ENCODE measurements at places on chromosomes 1 and 21.

- no peak for DNase-seq
Observed at GRCh38 chr1:38786040-38786436, 73.5 kb downstream of the RRAGC start.

DNA sequence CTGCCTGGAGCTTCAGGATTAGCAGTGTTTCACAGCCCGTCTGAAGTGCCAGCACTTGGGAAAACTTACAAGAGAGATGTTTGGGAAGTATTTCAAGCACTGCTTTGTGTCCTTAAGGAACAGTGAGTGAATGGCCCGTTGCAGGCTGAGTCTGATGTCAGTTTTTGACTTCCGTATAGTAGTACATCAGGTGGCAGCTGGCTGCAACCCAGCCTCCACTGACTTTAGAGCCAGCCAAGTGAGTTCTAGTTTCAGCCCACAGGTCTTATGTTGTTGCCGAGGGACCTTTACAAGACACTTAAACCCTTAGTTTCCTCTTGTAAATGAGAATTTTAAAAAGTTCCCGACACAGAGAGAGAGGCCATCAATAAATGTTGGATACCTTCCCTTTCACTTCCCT, 35.0 kb downstream of the UCK2 start:
- no peak for DNase-seq

- no peak for DNase-seq
Observed at GRCh38 chr1:185325413-185325812, 8.4 kb upstream of the IVNS1ABP start.

GRCh38 chr1:215606564-215607168, 39.6 kb downstream of the KCTD3 start:
- DNase-seq: no peak

DNA sequence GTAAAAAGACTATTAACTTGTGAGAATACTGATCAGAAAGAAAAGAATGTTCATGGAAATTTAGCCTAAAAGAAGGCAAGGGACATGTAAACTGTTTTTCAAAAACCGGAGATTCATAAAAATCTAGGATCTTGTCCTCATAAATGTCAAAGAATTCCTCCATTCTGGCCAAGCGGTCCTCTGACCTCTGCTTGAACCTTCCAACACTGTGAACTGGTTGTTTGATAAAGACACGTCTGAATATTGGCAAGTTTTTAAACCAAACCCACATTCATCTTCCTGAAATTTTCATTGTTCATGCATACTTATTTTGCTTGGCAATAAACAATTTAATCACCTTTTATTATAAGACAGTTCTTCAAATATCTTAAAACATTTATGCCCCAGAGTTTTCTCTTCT, 19.8 kb downstream of the ASPM start:
- DNase-seq: no peak

DNA sequence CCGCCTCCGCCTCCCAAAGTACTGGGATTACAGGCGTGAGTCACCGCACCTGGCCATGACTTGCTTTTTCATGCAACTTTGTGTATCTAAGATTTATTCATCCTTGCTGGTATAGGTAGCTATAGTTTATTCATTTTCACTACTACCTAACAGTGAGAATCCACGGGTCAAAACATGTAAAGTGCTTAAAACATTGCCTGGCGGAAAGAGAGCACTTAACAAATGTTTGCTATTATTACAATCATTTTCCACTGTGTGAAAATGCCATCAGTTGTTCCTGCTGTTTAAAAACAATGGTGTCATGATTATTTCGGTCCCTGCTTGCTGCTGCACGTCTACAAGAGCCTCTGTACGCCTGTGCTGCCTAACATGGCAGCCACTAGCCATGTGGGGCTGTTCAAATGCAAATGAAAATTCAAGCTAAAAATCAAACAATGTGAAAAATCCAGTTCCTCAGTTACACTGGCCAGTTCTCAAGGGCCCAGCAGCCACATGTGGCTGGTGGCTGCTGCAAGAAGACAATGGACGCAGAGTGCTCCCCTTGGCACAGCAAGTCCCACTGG, 65.1 kb downstream of the CLSTN1 start:
- no peak for DNase-seq

- DNase-seq: no peak
Observed at GRCh38 chr1:21537511-21537931, 28.3 kb downstream of the ALPL start.

DNA sequence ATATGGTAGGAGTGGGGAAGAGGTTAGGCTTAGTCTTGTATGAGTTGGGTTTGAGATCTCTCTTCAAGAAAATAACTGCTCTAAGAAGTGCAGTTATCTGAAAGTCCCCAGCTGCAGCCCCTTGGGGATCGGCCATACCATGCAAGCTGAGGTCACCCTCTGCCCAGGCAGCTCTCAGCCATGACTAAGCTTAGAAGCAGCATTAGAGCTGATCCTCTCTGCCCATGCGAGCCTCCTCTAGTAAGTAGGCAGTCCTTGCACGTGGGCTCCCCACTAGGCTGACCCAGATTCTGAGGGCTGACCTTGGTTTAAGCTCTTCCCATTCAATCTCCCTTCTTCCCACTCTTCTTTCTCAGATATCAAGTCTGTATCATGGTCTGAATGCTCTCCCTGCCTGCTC, 121.0 kb upstream of the UBE2U start:
- no peak for DNase-seq

DNA sequence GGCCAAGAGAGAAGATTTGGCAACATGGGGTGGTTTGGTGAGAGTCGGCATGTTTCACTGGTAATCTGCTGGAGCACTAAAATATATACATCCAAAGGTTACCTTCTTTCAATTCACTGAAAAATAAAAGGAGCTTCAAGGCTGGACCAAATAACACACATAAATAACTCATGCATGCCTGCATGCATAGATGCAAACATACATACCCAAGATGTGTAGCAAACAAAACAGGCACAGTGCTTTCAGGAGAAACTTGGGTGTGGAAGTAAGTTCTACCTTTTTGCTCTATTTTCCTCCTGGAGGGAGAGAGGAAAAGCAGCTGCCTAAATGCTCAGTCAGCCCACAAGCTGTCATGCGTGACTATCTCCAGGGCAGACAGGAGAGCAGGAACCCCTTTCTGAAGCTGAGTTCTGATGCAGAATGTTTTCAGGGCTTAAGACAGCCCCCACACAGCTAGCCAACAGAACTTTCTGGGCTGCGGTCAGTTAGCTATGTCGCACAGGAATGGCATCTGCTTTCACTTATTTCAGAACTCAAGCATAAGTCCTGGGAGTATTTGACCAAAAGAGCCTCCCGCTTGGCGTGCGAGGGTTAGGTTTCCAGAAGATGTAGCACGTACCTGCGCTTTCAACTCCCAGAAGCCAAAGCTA, 166.2 kb downstream of the TOMM20 start:
- DNase-seq: peak; percentile 100

- DNase-seq: no peak
Observed at GRCh38 chr1:17117451-17118265, 1.6 kb downstream of the PADI2 start.

GRCh38 chr1:46455951-46456350, 33.7 kb upstream of the DMBX1 start:
- DNase-seq: no peak

DNA sequence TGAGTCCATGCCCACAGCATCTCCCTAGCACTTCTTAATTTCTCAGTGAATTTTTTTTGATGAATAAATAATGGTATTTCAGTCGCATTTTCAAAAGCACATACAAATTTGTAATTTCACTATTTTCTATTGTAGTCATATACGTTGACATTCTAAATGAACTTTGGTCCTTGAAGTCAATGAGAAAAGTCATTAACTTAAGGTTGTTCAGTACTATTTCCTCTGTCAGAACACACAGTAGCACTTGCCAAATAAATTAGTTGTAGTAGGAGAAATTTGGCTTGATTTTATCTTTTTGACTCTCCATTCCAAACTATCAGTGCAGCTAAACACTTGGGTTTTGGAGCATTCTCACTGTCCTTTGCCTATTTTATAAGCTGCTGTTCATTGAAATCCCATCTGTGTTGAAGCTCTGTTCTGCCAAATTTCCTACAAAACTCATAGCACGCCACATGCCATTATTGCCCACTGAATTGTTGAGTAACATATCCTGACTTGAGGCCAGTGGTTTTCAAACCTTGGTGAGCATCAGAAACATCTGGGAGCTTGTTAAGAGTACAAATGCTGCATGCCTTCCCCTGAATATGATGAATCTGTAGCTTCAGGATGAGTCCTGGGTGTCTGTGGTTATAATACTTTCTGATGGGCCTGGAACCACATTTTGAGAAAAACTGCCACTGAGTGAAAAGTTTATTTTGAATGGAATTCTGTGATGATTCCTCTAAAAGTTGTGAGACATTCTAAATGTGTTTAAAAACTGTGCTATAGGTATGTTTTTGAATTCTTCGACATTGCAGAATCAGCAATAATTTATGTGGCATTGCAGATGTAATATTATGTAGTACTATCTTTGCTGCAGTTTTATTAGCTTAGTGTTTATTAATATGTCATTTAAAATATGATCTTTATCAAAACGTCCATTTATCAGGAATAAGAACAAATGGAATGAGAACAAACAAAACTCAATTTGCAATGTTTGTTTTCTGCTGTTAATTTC, 78.9 kb downstream of the DNM3 start:
- peak; percentile 54 for DNase-seq

GRCh38 chr1:33459691-33460090, 12.8 kb upstream of the ZSCAN20 start:
- peak; percentile 32 for DNase-seq

DNA sequence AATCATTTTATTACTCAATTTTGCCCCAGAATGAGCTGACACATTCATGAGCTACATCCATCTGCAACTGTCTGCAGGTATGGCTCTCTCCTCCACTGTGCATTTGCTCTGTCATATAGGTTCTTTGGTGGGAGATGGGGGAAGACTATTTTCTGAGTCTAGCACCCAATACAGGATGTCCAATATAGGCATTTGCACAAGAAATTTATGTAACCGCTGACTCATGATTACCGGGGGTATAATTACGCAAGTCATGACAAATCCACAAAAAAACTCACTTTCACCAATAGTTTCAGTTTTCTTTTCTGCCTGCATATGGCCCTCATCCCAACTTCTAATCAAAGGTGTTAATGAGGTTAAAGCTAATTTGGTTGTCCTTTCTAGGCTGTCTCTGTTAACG, 17.5 kb upstream of the VSIG8 start:
- peak; percentile 46 for DNase-seq

- DNase-seq: no peak
Observed at GRCh38 chr1:7579831-7580804, 191.0 kb upstream of the VAMP3 start.

- no peak for DNase-seq
Observed at GRCh38 chr1:187237542-187237941, 408.8 kb downstream of the PLA2G4A start.

DNA sequence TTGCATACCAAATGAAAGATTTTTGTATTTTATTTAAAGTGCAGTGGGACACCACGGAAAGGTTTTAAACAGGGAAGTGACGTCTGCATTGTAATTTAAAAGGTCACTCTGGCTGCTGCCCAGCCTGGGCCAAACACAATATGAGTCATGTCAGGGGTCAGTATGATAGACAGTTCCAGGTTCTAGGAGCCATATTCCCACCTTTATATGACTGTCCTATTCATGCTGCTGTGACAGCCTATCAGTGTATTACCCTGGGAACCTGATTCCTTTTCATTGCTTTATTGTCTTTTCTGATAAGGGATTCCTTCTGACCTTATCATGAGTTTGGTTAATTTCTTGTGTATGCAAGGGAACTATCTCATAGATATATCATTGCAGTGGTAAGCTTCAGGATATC, 5.3 kb downstream of the VANGL1 start:
- DNase-seq: no peak

- DNase-seq: no peak
Observed at GRCh38 chr1:228751360-228752098, 16.2 kb downstream of the RHOU start.

- no peak for DNase-seq
Observed at GRCh38 chr1:26879793-26880192, 10.3 kb downstream of the GPN2 start.

GRCh38 chr21:45011911-45012661, 62.3 kb upstream of the ADARB1 start:
- peak; percentile 64 for DNase-seq

DNA sequence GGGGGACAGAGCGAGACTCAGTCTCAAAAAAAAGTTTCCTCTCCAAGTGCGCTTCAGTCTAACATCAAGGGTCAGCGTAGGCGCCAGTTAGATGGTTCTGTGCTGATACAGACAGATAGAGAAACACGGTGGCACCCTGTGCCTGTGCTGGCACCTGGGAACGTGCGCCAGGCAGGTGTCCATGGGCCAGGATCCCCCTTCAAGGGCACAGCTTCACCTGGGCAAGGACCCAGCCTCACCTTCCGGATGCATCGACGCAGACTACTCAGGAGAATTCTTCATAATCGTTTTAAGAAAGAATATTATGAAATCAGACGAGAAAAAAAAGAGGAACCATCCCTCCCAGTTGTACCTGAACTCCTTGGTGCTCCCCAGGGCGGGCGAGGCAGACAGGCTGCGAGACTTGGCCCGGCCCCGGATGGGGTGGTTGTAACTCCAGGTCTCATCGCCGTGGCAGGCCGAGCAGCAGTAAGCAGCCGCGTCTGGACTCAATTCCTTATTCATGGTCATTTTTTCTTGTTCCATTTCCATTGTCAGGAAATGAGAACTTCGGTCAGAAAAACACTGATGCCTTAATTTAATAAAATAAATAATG, 13.3 kb downstream of the NADK start:
- no peak for DNase-seq

GRCh38 chr1:116573431-116574095, 2.7 kb upstream of the CD58 start:
- DNase-seq: no peak

DNA sequence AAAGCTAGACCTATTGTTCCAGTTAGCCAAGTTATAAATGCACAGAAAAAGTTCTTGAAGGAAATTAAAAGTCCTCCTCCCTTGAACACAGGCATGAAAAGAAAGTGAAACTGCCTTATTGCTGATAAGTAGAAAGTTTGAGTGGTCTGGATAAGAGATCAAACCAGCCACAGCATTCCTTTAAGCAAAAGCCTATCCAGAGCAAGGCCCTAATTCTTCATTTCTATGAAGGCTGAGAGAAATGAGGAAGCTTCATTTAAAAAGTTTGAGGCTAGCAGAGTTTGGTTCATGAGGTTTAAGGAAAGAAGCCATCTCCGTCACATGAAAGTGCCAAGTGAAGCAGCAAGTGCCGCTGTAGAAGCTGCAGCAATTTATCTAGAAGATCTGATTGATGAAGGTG, 2.7 kb upstream of the SSX2IP start:
- no peak for DNase-seq

- no peak for DNase-seq
Observed at GRCh38 chr1:57820356-57821095, 396.7 kb upstream of the DAB1 start.

- no peak for DNase-seq
Observed at GRCh38 chr1:38662126-38662525, 197.4 kb downstream of the RRAGC start.

- DNase-seq: no peak
Observed at GRCh38 chr1:183567584-183567983, 22.7 kb downstream of the NCF2 start.

DNA sequence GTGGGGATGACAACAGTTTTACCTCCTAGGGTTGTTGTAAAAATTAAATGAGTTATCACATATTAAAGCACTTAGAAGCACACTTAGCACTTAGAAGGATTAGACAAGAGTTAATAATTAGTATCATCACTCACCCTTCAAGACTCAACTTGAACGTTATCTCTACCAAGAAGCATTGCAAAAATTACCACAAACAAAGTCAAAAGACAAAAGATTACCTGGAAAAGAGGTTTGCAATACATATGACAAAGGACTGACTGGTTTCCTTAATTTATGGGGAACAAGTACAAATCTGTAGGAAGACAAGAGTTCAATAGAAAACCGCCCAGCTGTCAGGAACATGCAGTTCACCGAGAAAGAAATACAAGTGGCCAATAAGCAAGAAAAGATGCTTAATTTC, 93.3 kb upstream of the ATP1A1 start:
- DNase-seq: no peak
